ENCODE measurements at places on chromosomes 4 and X. TPM values are rescaled to one million over a fixed set of nuclear protein-coding genes. Genes with fewer than 3 reads are reported as not detected.

DNA sequence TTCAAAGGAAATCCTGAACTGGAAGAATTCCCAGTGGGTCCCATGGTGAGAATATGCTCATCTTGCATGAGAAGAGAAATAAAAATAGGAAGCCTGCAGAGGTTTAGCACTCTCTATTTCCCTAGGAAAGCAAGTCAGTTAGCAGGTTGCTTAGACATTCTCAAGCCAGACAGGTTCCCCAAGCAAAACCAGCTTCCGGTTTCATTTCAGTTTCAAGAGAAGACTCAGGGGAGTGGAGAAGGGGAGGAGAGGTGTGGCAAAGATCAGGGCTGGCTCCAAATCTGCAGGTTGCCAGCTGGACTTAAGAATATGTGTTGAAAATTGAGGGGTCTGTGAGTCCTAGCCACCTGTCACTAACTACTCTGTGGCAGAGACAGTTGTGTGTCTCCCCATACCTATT, 107.5 kb downstream of the CLNK start:
- no peaks in the 10 kb centered on the region for H3K4me1 ChIP-seq
- DNase-seq: no peak
- H3K27ac ChIP-seq: no peak overlapping the region
- H3K36me3 ChIP-seq: no peaks in the 10 kb centered on the region
- no peak overlapping the region for H3K4me3 ChIP-seq

DNA sequence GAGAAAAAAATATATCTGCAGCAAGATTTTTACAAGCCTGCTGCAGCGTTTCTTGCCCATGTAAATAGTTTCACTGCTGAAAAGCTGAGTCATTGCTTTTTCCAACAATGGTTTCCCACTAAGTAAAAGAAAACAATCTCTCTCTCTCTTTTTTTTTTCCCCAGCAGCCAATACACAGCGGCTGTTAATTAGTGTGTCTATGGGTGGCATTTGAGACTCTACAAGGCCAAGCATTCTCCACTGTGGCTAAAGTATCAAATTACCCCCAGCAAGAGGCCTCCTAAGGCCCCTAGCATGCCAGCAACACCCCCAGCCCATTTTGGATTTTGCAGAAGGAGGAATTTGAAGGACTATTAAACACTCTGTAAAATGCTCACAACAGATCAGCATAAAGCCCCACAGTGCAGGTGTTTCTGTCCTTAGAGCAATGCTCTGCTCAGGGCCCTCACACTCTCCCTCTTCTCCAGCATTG, 837.4 kb downstream of the TRIML1 start:
- H3K36me3 ChIP-seq: no peaks in the 10 kb centered on the region
- no peak overlapping the region for H3K27ac ChIP-seq
- no peaks in the 10 kb centered on the region for H3K4me1 ChIP-seq
- H3K27me3 ChIP-seq: no peaks in the 10 kb centered on the region
- no peak for DNase-seq
- H3K4me3 ChIP-seq: no peak overlapping the region

The F9 gene
- polyA plus RNA-seq: not detected

The SMR3A gene
- not detected for polyA plus RNA-seq

DNA sequence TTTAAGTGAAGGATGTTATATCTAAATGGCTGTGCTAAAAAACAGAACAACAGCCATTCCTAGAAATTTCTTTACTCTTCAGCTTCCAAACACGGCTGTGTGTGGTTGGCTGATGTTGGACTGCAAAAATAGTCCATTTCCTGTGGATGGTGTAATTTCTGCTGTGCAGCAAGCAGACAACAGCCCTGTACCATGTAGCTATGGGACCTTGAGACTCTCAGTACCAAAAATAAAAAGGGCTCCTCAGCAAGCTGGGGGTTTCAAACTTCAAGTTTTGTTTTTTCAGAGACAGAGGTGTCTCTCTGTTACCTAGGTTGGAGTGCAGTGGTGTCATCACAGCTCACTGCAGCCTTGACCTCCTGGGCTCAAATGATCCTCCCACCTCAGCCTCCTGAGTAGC, 18.1 kb downstream of the CD40LG start:
- H3K27ac ChIP-seq: no peak overlapping the region
- DNase-seq: no peak
- no peaks in the 10 kb centered on the region for H3K4me1 ChIP-seq
- no peaks in the 10 kb centered on the region for H3K27me3 ChIP-seq

DNA sequence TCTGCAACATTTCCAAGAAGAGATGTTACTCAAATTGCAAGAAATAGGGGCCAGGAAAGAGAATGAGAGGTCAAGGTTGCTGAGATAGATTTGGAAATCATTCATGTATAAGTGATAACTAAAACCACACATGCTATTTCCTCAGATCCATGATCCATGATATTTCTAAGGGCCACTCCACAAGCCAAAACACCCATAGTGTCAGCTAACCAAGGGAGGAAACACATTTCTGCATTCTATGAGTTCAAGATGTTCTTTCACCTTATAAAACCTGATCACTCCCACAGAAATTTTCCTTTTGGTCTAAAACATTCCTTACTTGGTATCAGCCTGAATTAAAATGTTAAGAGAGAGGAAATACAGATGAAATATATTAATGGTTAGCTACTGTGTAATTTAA, 47.2 kb downstream of the TBCK start:
- no peaks in the 10 kb centered on the region for H3K27me3 ChIP-seq
- DNase-seq: no peak
- H3K36me3 ChIP-seq: no peaks in the 10 kb centered on the region

GRCh38 chr4:80215449-80216052, 18.2 kb downstream of the PRDM8 start:
- no peaks in the 10 kb centered on the region for H3K27me3 ChIP-seq
- no peak overlapping the region for H3K27ac ChIP-seq
- H3K36me3 ChIP-seq: no peaks in the 10 kb centered on the region
- no peak for DNase-seq
- H3K4me1 ChIP-seq: no peaks in the 10 kb centered on the region

The NDUFB11 gene
- 51.4 TPM for polyA plus RNA-seq

- no peak overlapping the region for H3K4me3 ChIP-seq
- peaks cover 10% of the 10 kb centered on the region for H3K27me3 ChIP-seq
- H3K27ac ChIP-seq: no peak overlapping the region
- no peak for DNase-seq
- H3K36me3 ChIP-seq: no peaks in the 10 kb centered on the region
These were observed 74.8 kb upstream of the PASD1 start for GRCh38 chrX:151488677-151489076.

The MTMR8 gene
- 0.35 TPM for polyA plus RNA-seq

Data from pancreas (tissue), 10 donors.